ENCODE measurements at places on chromosomes 13 and 19. TPM values are rescaled to one million over a fixed set of nuclear protein-coding genes. Genes with fewer than 3 reads are reported as not detected.

The ZNF439 gene
- polyA plus RNA-seq = 22.1 TPM

GRCh38 chr13:109480011-109480955 is 306.1 kb downstream of the IRS2 start:
- no peak for DNase-seq

- DNase-seq = no peak
Observed at GRCh38 chr19:57537953-57538547, 10.9 kb downstream of the ZNF549 start.

GRCh38 chr19:55638864-55639359 is 1.9 kb upstream of the ZNF580 start:
- DNase-seq = no peak

DNA sequence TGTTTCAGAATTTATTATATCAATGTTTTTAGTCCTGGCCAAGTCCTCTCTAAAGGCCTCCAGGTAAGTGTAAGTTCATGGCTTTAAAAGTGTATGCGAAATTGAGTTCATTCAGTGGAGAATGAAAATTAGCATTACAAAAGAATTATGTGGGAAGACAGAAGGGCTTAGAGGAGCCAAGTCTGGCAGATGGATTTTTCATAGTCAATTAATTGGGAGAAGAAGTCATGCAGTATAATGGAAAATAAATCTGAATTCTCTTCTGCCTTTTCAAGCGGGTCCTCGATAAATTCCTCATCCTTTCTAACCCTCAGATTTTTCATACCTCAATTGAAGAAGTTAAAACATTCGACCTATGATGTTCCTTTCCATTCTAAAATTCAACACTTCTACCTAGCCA is 394.2 kb downstream of the ITGBL1 start:
- DNase-seq = no peak

The CERS1 gene
- 6.3 TPM for polyA plus RNA-seq

The CAB39L gene
- polyA plus RNA-seq = 18.6 TPM

Data from right renal pelvis (tissue), 4 donors.